ENCODE measurements at places on chromosomes 5 and 9.

GRCh38 chr5:136811086-136811485 is 445.7 kb upstream of the TRPC7 start:
- no peak for DNase-seq

DNA sequence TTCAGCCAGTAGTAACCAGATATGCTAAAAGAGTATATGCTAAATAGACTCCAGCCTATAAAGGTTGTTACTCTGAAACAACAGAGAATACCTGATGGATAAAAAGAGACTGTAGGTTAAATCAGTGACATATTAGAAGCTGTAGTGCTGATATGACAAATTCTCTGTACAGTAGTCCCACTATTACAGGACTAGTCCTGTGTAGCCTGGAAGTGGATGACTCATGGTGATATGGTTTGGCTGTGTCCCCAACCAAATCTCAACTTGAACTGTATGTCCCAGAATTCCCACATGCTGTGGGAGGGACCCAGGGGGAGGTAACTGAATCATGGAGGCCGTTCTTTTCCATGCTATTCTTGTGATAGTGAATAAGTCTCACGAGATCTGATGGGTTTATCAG is 276.2 kb upstream of the POU5F2 start:
- no peak for DNase-seq

DNA sequence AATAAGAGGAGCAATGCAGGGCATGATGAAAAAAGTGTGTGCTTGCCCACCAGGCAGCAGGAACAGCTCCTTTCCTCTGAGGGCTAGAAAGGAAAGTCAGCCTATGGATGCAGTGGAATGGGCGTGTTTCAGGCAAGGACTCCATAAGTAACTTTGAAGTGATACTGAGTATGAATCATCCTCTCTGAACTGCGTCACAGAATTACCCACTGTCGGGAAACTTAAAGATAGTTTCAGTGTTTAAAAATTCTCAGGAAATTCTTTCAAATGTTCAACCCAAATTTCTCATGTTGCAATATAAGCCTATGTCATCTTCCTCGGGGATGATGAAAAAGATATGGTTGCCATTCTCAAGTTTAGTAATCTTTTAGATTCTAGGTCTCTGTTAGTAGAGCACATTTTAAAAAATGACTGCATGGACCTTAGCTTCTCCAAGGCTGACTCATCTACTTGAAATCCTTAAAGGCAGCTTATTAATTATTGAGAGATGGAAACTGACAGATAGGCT is 27.7 kb downstream of the PTCD2 start:
- no peak for DNase-seq

DNA sequence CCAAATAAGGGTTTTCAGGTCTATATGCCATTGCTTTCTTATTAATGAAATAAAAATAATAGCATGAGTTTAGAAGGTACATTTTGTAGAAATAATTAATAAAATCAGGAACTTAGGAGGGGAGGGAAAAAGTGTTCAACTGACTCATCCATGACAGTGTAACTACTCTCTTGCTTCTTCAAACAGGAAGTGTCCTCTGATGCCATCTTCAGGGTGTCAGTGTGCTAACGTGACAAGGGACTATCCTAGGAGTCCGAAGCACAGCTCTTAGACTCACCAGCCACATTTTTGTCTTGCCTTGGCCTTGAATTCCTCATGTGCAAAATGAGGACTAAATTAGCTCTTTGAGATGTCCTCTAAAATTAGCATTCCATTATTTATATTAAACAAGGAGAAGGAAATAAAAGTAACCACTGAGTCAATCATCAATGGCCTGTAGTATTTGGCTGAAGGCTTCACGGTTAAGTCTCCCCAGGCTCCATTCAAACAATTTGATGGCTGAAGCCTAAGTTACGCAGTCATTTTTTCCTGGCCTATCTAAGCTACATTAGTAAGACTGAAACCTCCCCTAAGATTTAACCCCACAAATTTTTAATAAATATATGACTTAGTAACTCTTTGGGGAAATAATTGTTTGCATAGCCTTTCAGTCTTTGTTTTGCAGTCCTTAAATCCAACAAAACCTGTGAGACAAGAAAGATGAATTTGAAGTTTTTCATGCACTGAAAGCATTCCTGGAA is 151.1 kb downstream of the ARL15 start:
- peak; percentile 47 for DNase-seq

- DNase-seq = no peak
Measured at GRCh38 chr9:36204906-36205547, 14.3 kb downstream of the CLTA start.

GRCh38 chr9:93954434-93955061 is 607 bp downstream of the BARX1 start:
- DNase-seq = no peak

DNA sequence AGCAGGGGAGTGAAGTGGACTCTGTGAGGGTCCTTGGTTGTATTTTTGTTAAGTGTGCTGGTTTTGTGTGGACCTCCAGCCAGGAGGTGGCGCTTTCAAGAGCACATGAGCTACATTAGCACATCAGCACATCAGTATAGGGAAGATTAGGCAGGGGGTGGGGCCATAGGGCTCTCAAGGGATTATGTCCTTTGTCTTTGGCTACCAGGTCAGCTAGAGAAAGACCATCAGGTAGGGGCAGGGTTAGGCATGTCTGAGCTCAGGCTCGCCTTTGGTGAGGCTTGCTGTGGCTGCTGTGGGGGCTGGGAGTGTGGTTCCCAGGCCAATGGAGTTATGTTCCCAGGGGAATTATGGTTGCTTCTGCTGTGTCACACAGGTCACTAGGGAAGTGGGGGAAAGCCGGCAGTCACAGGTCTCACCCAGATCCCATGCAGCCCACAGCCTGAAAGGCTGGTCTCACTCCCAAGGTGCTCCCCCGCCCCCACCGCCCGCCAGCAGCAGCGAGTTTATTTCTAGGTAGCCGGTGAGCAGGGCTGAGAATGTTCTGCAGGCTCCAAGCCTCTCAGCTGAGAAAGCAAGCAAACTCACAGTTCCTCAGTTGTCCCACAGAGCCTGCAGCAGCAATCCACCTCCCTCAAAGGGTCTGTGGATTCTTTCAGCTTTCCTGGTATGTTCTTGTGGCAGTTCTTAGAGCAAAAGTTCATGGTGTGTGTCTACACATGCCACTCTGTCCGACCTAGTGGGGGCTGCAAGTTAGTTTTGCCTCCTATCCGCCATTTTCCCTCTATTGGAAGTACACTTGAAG is 13.7 kb downstream of the OR1J1 start:
- peak; percentile 54 for DNase-seq

DNA sequence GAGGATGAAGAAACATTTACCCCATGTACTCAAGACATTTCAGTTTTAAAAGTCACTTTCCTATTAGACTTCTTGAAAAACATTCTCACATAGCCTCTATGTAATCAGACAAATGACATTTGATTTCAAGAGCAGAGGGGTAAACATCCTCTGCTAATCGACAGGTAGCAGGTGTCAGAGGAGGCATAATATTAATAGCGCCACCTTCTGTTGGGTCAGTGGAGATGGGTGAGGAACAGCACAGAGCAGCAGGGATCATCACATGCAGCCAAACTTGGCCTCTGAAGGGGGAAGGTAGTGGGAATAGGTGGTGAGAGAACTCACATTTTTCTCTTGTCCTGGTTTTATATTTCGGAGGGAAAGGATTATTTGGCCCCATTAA is 3.3 kb upstream of the LSM11 start:
- DNase-seq = peak; percentile 51

GRCh38 chr5:137498301-137498735 is 808 bp downstream of the SPOCK1 start:
- DNase-seq = no peak

- no peak for DNase-seq
Measured at GRCh38 chr9:120937127-120937526, 10.5 kb upstream of the TRAF1 start.

- DNase-seq = peak; percentile 12
Measured at GRCh38 chr5:80399526-80400239, 8.2 kb upstream of the ZFYVE16 start.

DNA sequence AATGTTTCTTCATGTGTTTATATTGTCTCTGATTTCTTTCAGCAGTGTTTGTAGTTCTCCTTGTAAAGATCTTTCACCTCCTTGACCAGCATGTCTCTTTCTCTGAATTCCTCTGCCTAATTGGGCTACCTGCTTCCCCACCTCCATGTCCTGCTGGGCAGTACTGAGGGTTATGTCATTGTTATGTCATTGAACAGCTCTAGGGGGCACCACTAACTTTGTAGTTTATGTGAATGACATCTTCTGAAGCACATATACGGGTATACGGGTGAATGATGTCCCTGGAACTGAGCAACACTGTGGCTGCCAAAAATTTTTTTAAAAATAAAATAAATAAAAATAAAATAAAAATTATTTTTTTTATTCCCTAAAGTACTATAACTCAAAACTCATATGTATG is 16.9 kb upstream of the SNCAIP start:
- peak; percentile 42 for DNase-seq

DNA sequence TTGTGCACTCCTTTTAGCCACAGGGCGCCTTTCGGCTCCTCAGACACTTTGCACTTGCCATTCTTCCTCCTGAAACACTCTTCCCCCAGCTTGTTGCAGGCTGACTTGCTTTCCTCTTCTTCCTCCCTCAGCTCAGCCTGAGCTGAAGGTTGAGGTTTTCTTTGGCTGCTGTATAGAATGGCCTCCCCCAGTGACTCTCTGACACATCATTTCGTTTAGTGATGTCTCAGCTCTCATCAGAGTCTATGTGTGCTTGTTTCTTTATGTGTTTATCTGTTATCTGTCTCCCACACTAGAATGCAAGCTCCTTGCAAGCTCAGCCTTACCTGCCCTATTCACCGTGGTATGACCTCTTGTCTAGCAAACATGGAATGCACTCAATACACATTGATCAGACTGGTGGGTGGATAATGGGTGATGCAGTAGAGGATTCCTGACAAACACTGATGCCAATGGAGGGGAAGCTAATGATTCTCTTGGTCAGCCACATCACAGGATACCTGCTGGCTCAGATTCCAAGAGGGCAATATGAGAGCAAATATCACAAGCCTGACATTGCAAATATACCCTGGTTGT is 112.9 kb upstream of the STC2 start:
- no peak for DNase-seq

DNA sequence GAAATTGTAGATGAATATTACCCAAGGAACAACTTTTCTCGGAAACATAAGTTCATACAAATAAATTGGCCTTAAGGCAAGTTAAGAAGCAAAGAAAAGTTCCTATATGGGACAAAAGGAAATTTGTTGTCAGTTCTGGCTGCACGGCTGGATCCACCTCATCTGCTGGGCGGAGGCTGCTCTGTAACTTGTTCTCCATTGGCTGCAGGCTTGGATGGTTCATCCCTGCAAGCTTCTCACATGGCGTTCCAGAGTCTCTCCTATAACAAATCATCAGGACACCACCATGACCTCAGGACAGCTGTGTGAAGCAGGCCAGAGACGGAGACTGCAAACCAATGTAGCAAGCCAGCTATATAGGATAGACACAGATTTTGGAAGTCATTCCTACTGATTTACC is 81.4 kb upstream of the DAB2 start:
- DNase-seq = no peak

DNA sequence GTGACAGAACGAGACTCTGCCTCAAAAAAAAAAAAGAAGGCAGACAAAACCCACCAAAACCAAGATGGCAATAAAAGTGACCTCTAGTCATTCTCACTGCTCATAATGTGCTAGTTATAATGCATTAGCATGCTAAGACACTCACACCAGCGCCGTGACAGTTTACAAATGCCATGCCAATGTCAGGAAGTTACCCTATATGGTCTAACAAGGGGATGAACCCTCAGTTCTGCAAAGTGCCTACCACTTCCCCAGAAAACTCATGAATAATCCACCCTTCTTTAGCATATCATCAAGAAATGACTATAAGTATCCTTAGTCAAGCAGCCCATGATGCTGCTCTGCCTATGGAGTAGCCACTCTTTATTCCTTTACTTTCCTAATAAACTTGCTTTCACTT is 4.7 kb upstream of the BICD2 start:
- DNase-seq = no peak

- no peak for DNase-seq
Measured at GRCh38 chr5:156718985-156719384, 131.1 kb upstream of the PPP1R2B start.

DNA sequence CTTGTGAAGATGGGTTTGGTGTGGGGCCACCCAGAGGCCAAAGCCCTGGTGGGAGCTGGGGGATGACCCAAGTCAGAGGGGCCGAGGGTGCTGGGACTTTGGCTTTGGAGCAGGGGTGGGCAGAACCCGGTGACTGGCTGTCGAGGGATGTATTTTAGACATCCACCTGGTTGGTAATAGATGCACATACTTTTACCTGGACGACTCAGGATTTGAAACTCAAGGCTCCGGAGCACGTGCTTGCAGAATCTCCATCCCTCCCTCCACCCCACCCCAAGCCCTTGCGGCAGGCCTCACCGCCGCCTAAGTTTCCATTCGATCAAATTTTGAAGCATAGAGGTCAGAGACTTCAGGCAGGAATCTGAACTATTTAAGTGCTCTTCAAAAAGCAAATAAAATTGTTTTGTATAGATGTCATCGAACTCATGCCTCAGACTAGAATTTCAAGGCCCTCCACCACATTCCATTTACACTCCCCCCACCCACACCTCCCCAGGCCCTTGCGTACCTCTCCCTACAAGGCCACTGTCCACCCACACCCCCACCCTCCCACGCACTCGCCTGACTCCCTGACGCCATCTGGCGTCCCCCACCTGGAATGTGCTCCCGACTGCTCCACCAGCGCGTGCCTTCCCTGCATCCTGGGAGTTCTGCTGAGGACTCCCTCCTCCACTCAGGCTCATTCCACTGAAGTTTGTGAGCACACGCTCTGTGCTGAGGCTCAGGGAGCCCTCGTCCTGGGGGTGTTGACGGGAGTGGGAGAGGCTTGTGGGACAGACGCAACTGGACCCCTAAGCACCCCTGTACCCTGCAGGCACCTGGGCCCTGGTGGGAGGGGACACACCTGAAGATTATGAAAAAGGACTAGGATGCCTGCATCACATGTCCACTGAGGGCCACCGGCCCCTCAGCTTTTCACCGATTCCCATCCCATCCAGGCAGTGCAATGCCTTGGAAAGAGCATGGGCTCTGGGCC is 56.4 kb upstream of the RPL26L1 start:
- DNase-seq = no peak

DNA sequence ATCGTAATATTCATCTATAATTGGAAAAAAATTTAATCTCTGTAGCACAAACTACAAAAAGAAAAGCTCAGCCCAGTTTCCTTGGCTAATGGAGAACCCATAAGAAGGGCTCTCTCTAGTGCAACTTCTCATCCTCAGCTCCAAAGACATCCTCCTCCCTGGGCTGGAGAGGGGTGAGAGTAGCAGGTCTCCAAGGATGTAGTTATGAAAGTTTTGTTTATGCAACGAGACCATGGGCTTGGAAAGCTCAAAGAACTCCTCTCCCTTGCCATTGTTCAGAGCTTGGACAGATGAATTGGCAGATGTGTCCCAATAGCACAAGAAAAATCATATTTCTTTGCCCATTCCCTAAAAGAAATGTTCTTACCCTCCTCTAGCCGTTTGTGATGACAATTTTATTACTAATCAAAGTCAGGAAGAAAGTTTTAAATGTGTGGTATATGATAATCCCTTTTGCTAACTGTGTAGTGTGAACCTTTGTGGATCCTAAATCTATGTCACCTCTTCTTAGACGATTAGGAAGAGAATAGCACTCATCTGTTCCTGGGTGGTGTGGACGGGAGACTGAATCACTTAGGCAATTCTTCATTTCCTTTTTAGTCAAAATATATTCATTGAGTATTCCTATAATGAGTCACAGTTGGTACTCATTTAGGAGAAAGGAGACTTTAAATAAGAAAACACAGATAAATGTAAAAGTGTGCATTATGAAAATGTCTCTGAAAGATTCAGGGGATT is 52.2 kb downstream of the GARNL3 start:
- no peak for DNase-seq
